ENCODE measurements at places on chromosomes 16 and 17.

GRCh38 chr17:79048826-79049755 is 25.1 kb downstream of the C1QTNF1 start:
- DNase-seq = no peak

GRCh38 chr17:81566461-81567126 is 14.4 kb upstream of the FAAP100 start:
- DNase-seq = no peak

GRCh38 chr17:77690271-77691161 is 268.0 kb upstream of the TNRC6C start:
- no peak for DNase-seq

DNA sequence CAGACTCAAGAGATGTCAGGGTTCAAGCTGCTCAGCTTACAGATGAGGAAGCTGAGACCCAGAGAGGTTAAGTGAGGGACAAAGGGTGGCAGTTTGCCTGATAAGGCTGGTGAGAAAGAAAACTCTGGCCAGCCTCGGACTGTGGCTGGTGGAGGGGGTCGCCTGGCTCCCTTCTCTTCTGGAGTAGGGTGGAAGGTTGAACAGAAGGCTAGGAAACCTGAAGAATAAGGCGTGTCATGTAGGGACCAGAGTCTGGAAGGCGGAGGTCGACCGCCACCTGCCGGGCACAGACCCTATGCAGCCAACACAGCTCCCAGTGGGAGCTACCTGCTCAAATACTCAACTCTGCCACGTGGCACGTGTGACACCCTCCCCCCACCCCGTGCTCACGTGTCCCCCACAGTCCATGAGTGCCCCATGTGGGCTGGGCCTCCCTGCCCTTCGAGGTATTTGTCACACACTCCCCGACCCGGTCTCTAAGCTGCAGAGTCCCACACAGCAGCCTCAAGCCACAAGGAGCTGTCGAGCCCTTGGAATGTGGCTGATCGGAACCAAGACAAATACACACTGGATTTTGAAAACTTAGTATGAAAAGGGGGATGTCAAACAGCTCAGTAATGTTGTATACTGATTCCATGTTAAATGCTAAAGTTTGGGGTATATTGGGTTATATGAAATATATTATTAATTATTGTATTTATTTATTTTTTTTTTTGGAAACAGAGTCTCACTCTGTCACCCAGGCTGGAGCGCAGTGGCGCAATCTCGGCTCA is 11.8 kb downstream of the HID1 start:
- peak; percentile 44 for DNase-seq

- DNase-seq = peak; percentile 33
Measured at GRCh38 chr16:1772362-1772907, at the start of gene EME2. Gene EME2 (plus strand): TSS chr16:1772810. CDS start chr16:1773228, 418 bp downstream.

- no peak for DNase-seq
Measured at GRCh38 chr16:12539185-12539929, 264.3 kb downstream of the CPPED1 start.

DNA sequence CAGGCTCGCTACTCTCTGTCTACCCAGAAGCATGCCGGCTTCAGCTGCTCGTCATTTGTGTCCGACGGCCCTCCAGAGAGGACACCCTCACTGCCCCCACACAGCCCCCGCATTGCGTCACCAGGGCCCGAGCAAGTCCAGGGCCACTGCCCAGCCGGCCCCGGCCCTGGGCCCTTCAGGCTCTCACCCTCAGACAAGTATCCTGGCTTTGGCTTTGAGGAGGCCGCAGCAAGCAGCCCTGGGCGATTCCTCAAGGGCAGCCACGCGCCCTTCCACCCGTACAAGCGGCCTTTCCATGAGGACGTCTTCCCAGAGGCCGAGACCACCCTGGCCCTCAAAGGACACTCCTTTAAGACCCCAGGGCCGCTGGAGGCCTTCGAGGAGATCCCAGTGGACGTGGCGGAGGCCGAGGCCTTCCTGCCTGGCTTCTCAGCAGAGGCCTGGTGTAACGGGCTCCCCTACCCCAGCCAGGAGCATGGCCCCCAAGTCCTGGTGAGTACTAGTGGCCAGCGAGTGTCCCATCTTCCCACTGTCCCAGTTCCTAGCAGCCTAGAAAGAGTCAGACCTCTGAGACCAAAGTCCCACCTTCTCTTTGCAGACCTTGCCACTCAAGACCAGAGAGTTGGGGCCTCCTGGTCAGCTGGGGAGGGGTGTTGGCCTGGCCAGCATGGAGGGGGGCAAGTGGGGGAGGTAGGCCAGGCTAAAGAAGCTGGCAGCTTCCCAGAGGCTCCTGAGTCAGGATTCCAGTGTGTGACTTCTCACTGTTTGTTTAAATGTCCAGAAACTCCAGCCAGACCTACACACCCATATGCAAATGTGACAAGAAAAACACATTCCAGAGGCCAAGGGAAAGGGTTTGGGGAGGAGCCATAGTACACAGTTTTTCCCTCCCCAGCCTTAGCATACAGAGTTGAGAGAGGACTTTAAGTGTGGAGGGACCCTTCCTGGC is 18.6 kb downstream of the FOXN1 start:
- no peak for DNase-seq

DNA sequence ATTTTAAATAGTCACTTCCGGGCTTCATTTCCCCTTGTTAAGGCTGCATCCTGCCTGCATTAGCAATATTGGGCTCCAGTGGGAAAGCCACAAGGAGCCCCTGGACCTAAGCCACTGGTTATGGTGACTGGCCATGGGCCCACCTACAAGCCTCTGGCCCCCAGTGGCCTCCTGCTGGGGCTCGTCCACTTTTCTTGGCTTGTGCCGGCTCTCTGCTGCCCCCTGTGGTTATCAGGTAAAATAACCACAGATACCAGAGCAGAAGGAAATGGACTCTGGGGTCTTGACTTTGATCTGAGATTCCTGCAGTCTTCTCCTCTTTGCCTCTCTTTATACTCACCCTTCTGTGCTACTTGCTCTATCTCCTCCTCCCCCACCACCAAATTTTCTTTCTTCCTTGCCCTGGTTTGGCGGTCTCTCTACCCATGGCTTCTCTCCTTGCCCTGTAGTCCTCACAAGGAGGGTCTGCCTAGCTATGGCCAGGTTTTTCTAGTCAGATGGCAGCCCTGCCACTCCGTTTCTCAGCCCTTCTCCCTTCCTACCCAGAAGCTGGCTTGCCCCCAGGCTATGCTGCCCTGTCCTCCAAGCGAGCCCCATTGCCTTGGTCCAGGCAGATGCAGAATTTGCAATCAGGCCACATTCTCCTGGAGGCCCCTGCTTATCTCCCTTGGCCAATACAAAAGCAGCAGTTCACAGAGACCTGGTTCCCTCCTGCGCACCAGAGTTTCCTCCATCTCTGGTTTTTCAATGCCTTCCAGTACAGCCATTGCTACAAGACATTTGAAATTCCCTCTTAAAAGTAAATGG is 82.9 kb upstream of the RCVRN start:
- peak; percentile 13 for DNase-seq

DNA sequence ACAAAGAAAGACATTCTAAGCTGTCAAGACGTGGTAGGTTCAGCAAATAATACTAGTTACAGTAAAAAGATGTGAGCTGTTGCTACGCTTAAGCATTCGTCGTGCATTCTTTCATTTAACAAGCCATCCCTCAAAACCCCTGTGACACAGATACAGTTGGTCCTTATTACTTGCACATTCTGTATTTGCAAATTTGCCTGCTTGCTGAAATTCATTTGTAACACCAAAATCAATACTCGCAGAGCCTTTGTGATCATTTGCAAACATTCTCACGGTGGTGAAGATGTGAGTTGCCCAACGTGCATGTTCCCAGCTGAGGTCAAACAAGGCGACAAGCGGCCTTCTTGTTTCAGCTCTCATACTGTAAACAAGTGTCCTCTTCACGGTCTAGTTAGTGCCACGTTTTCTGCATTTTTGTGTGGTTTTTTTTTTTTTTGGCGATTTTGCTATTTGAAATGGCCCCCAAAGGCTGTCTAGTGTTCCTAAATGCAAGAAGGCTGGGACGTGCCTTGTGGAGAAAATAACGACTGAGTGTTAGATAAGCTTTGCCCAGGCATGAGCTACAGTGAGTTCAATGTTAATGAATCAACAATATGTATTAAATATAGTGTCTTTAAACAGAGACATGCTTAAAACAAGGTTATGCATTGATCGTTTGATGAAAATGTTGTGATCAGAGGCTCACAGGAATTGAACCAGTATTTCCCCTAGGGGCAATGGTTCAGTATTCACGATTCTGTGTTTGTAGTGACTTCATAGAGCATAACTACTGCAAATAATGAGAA is 84.1 kb downstream of the RAB11FIP4 start:
- DNase-seq = no peak

- DNase-seq = peak; percentile 79
Measured at GRCh38 chr16:30382111-30382881, at the start of gene SEPTIN1. Gene SEPTIN1 (minus strand): TSS chr16:30382561. CDS start chr16:30382542, 19 bp downstream.

DNA sequence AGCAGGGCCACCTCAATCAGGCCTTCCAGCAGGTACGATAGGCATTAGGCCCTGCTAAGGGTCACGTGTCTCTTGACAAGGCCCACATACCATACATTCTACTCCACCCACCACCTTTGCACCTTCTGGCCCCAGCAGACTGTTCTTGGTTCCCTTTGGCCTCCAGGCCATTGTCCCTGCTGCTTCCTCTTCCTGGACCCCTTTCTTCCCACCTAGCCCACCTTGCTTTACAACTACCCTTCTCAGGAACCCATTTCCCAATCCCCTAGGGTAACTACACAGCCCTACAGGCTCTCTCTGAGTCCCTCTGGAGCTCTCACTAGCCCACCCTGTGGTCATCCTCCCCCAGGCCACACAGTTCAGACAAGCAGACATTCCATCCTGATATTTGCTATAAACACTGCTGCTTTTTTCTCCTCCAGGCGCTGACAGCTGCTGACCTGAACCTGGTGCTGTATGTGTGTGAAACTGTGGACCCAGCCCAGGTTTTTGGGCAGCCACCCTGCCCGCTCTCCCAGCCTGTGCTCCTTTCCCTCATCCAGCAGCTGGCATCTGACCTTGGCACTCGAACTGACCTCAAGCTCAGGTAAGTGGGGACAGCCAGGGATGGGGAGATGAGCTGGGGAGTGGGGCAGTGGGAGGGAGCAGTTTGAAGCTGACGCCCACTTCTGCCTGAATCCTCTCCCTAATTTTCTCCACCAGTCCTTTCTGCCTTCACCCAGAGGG is 1.4 kb upstream of the NRN1L start:
- DNase-seq = no peak

DNA sequence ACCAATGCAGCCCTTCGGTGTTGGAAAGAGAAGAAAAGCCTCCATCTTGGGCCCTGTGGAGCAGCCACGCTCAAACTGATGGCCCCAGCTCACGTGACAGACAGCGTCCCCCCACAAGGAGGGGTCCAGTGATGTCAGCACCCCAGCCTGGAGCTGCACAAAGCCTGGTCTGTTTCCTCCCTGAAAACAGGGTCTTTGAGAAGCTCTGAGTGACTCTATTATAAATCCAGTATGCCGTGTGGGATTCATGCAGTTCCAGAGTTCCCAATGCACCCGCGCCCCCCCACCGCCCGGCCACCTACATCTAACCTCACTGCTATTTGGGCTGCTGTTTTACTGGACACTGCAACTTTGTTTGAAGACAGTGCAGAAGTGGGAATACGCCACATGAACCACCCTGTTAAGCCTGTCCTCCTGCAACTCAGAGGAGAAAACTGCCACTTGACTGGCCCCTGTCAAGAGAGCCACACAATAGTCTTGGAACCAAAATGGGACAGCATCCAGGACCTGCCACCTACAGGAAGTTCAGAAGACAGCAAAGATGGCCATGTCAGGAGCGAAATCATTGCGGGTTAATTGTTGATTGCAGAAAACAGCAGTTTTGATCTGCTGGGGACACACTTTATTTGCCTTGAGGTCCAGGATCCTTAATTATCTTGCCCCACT is 33.1 kb downstream of the PMP22 start:
- DNase-seq = no peak

GRCh38 chr17:34411646-34412421 is 48.8 kb upstream of the CCL1 start:
- DNase-seq = no peak

DNA sequence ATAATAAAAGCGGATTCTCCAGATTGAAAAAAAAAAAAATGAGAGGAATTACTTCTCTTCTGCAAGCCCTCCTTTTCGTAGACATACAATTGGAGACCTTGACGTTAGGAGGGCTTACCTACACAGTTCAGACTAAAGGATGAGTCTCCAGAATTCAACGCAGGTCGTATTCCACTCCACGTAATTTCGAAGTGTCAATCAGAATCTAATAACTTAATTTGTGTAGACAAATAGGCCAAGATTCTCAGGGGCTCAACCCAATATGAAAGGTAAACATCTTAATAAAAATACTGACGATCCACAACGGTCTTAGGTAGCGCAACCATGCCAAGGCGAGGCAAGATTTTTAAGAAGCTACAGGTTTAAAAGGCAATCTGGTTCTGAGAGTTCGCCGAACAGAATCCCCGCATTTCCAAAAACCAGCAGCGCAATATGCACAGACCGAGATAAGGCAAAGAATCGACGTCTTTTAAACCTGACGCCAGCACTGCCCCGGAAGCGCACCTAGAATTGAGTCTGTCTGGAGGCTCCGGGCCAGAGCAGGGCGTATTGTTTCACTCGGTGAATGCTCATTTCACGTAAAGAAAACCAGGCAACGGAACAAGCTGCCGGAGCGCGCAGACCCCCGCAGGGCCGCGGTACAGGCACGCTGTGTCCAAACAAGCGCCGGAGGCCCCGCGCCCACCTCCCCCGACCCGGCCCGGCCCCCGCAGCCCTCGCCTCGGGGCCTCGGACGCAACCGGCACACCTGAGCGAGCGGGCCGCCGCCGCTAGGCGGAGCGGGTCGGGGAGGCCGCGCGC is 623 bp downstream of the MBTPS1 start:
- peak; percentile 51 for DNase-seq
